NCI-H1417 treated with DMSO at 0.1 percent for 48 hours (cell line): ENCODE measurements at places on chromosomes 16 and 17.
A peak's percentile ranks its signal among the peaks of the same experiment; 100 is the strongest.

- DNase-seq, result no peak
These were observed 225.7 kb downstream of the XYLT1 start for GRCh38 chr16:17244872-17245551.

DNA sequence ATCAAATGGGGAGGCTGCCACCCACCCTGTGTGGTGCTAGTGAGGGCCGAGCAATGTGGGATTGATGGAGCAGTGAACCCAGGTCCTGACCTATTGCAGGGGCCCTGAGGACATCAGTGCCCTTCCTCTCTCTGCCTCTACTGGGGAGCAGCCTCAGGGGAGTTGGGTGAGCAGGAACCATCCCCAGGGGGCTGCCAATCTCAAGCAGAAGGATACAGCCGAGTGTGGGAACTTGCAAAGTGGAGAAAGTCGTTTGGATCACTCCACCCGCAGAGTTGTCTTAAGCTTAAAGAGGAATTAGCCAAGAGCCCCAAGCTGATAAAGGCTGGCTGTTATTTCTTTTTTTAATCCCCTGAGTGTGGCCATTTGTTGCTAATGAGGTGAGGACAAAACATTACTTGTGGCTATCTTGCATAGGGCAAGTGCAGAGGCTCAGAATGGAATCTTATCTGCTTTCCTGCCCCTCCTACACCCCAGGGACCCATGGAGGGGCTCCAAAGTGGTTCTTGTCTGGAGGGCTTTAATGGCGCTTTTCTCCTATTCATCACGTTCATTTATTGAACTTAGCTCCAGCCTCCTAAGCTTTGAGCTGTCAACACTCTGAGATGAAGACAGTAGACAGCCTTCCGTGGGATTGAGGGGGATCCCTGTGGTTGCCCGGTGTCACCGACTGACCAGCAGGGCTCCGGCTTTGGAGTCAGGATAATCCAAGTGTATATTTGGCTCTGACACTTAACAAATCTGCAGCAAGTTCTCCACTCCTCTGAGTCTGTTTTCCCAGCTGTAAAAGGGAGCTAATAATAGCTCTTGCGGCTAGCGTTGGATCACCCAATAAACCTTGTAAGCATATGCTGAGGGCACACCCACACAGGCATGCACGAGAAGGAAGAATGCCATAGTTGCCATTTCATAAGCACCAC lies 45.1 kb downstream of the MYH11 start:
- DNase-seq, result no peak

DNA sequence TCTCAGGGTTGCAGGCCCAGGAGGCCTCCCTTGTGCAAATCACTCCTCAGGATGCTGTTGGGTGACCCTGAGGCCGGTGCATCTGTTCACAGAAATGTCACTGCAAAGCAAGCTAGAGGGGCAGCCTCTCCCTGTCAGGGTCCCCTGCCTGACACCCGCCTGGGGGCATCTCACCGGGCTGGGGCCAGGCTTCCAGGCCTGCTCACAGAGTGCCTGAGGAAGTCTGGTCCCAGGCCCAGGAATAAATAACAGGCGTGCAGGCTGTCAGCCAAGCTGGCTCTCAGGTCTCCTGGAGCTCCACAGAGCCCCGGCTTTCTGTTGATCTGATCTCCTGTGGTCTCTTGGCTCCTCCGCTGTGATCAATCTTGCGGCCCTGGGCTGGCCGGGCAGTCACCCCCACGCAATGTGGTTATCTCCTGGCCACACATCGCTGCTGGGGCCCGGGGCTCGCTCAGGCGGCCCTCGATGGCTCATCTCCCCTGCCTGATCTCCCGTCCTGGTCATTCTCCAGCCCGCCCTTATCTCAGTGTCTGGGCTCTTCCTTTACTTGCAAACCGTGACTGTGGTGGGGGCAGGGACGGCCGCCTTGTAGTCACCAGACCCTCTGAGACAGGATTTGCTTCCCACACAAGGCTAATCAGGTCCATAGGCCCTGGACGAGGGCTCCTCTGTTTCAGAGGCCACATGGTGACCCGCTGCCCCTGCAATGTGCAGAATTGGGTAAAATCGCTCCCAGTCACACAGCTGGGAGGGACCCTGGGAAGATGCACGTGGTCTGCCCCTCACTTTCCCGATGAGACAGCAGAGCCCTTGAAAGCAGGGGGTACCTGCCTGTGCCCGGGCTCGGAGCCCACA lies 231.2 kb upstream of the GSE1 start:
- no peak for DNase-seq

DNA sequence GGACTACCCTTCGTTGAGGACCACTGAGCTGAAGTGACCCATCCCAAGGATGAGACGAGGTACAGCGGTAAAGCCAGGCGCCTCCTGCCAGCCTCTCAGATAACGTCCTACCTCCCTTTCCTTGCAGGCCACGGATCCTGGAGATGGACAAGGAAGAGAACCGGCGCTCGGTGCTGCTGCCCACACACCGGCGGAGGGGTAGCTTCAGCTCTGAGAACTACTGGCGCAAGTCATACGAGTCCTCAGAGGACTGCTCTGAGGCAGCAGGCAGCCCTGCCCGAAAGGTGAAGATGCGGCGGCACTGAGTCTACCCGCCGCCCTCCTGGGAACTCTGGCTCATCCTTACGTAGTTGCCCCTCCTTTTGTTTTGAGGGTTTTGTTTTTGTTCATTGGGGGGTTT lies 17.3 kb upstream of the LLGL1 start:
- DNase-seq, result no peak

DNA sequence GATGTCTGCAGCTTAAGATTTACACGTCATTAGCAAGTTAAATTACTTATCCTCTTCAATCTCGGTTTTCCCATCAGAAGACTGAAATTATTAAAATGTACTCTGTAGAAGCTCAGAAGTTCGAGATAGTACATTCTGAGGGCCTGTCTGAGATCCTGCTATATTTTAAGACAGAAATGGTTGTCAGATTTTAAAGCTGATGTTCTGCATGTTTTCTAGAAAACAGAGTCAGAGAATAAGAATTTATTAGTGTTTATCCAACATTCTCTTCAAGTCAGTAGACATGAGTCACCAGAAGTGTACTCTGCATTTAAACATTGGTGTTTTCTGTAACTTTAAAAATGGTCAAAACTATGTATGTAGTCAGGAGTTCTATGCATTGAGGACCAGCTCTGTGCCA lies 155.2 kb upstream of the MYOCD start:
- no peak for DNase-seq

GRCh38 chr17:1087381-1088241 lies 90.7 kb downstream of the TIMM22 start:
- peak; percentile 70 for DNase-seq

DNA sequence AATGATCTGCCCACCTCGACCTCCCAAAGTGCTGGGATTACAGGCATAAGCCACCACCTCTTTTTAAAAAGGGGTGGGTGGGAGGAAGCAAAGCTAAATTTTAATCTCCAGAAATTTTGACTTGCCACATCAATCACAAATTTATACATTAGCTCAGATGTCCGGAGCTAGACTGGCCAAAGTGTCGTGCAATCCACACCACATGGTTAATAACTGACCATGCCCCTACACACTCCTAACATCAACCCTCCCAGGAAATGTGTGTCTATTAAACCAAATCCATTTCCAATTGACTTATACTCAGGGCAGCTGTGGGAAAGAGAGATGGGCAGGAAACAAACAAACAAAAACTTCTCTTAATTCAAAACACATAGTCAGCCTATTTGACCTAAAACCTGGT lies 29.9 kb downstream of the SMURF2 start:
- no peak for DNase-seq

DNA sequence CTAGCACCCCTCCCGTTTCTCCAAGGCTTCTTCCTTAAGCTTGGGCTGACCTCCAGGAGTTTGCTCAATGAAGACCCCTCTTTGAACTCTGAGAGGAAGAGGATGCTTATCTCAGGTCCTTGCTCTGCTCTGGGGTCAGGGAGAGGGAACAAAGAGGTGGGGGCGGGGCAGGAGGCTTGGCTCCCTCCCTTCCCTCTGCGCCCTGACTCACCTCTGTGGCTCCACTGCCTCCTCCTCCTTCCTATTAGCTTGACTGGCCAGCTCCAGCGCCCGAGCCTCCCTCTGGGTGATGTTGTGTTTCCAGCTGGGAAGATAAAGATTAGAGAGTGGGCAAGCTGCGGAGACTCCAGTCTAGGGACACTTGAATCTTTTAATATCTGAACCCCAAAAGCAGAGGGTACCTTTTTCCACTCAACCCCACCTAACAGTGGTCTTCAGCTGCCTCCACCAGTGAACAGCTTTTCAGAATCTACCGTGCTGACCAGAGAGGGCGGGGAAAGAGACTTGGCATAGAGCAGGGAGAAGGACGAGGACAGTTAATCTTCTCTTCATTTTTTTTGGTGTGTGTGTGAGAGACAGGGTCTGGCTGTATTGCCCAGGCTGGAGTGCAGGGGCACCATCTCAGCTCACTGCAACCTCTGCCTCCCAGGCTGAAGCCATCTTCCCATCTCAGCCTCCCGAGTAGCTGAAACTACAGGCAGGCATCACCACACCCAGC lies 6.7 kb downstream of the GIP start:
- DNase-seq, result no peak

- no peak for DNase-seq
These were observed 49.3 kb downstream of the GRB7 start for GRCh38 chr17:39787041-39787440.

- no peak for DNase-seq
These were observed 484.0 kb downstream of the WWOX start for GRCh38 chr16:78583441-78583840.

DNA sequence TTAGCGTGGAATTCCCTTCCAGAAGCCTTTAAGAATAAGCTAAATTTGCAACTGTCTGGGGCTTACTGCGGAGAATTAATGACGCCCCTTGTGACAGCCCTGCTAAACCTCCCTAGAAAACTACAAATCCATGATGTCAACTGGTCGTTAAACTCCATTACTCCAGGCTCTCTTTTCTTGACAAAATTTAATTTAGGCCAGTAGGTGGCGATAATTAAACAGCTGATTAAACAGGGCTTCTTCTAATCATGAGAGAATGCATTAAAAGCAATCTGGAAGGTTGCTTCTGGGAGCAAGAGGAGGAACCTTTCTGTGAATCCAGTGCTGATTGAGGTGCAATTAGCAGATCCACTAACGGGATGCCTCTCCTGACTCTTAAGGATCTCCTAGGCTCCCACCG lies 8.1 kb upstream of the NLRP1 start:
- peak; percentile 23 for DNase-seq

DNA sequence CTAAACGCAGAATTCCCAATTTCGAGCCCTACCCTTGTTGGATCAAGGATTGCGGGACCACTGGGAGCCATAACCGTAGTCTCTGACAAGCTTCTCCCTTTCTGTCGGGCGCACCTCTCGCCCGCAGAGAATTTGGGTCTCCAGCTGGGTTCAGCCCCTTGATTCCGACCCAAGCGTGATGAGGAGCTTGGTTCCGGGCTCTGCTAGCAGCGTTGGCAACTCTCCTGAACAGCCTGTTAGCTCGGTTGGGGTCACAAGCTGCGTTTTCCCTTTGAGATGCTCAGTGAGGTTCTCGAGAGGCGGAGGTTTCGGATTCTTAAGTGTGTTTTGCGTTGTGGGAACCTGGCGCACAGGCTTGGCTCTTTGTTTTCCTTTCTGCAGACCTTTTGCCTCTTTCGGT lies 655 bp downstream of the ATXN1L start:
- DNase-seq, result no peak

- no peak for DNase-seq
These were observed 6.8 kb upstream of the SERPINF2 start for GRCh38 chr17:1735834-1736347.

GRCh38 chr17:42908872-42909700 lies 8.5 kb downstream of the G6PC1 start:
- no peak for DNase-seq

DNA sequence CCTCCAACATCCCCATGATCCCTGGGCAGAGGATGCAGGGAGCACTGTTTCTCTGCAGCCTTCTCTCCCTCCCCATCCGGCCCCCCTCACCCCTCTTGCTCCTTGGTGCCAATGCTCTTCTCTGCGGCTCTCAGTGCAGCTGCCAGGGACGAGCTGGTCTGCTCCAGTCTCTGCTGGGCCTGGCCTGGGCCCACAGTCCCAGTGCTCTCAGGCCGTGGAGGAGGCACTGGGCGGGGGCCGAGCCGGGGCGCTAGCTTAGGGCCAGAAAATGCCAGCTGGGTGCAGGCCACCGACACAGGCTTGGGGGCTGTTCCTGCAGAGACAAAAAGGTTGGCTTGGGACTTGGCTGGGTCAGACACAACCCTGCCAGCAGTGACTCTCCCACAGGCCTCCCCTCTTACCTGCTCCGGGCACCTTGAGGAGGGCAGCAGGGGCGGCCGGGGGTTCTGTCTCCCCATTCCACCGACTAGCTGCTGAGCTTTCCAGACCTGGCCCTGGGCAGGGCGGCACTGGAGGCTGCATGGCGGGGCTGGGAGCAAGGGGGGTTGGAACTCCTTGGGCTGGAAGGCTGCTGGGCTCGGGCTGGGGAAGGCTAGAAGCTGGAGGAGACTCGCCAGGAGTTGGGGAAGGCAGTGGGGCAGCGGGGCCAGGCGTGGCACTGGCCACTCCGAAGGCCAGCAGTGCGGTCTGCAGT lies 13.8 kb downstream of the CASKIN2 start:
- DNase-seq, result no peak

- no peak for DNase-seq
These were observed 50.0 kb downstream of the CYB5B start for GRCh38 chr16:69474408-69474807.

DNA sequence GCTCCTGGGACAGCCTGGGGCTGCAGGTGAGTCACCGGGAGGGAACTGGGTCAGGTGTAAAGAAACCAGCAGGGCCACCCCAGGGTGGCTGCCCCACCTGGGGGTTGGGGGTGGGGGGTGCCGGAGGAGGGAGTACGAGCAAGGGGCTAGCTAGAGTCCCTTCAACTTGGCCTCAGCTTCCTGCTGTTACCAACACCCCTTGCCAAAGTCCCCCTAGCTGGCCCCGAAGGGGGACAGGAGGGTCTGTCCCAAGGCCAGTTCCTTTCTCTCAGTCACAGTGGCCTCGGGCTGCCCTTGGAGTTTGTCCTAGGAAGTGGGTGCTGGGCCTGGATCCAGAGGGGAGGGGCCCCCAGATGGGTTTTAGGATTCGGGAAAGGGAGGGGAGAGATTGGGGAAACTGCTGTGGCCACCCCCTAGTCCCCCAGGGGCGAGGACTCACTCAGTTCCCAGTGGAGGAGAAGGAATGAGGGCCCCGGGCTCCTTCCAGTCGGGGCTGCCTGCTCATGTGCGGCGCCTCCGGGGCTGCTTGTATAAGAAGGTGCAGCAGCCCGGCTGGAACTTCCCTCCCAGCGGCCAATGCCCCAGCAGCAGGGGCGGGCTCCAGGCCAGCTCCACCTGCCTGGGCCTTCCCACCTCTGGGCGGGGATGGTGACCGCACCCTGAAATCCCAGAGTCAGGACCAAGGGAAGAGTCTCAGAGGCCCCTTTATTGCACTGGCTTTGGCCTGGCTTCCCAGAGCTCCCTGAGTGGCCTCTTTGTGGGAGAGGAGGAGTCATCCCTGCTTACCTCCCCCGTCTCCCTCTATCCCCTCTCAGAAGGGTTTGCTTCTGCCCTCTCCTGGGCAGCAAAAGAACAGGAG lies 7.3 kb downstream of the ARHGAP27 start:
- no peak for DNase-seq

GRCh38 chr16:86751076-86752030 lies 173.0 kb downstream of the FOXL1 start:
- no peak for DNase-seq

DNA sequence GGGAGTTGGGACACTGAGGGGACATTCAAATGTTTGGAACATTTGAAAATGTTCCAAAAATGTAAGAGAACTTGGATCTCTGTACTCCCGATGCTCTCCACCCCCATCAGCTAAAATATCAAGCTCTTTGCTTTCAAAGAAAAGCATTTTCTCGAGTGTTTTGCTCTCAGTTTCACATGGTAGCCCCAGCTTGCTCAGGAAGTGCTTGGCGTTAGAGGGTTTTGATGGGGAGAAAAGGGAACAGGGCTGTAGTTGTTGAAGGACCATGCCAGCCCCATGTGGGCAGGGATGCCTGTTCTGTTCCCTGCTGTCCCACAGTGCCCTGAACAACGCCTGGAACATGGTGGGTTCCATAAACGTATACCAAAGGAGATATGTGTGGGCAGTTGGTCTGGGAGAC lies 37.0 kb downstream of the RAI1 start:
- DNase-seq, result no peak
